ENCODE measurements at places on chromosomes 4 and X.

GRCh38 chrX:97556359-97556758 is 672.7 kb downstream of the RPA4 start:
- DNase-seq, result no peak

DNA sequence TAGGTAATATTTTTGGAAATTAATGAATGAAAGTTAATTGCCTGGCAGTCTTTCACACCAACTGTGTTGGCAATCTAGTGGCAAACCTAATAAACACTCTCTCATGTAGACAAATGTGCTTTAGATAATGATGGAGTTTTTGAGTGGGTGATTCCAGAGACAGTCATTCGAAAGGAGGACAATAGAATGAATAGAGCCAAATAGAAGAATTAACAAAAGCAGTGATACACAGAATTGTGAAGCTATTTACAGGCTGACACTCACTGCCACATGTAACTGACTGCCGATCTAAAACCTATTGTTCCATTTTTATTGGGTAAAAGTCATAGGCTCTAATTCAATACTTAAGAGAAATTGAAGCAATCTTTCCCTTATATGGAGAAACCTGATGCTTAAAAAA is 338.5 kb downstream of the PCDH7 start:
- DNase-seq, result no peak

- DNase-seq, result no peak
These were observed 458.1 kb downstream of the STIM2 start for GRCh38 chr4:27318740-27319139.

GRCh38 chrX:49972328-49972860 is 50.0 kb downstream of the CLCN5 start:
- no peak for DNase-seq

DNA sequence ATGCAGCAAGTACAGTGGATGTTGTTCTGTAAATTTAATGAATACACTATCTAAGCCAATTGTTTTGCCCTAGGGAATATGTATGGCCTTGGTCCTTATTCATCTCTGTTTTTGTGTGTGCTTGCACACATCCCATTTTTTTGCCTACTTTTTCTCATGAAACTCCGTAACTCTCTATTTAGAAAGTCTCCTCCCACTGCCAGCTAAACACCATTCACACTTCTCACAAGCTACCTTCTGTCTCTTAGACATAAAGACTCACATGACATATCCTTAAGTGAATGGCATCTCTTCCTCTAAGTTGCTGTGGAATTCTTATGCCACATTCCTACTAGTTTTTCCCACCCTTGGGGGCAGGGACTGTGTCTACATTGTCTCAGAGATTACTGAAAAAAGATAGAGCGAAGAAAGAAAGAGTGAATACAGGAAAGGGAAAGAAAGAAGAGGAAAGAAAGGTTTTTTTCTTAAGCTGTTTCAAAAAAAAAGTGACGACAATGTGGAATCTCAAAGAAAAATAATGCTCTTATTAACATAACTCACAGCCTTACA is 117.5 kb downstream of the ATG4A start:
- DNase-seq, result no peak

GRCh38 chr4:165085946-165086345 is 26.7 kb downstream of the TMEM192 start:
- DNase-seq, result no peak

GRCh38 chr4:113436360-113436759 is 325.2 kb downstream of the CAMK2D start:
- no peak for DNase-seq

DNA sequence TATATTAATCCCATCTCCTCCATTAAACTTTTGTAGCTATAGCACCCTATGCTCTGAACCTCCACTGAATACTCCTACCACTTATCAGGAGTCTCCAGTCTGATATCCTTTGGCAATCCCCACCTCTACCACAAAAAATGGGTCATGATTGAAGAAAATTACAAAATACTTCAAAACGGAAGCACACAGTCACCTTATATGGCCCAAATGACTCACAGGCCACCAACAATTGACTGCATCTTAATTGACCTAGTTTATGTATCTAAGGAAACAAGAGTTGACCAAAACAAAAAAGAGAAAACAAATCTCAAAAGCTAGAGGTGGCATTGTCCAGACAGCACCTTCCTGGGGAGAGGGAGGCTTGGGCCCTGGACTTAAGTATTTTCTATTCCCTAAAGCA is 120.0 kb upstream of the DIAPH2 start:
- no peak for DNase-seq

All from NCI-H510A (cell line).